Astrocyte of the cerebellum (primary cell): ENCODE measurements at places on chromosomes 16 and 17.

DNA sequence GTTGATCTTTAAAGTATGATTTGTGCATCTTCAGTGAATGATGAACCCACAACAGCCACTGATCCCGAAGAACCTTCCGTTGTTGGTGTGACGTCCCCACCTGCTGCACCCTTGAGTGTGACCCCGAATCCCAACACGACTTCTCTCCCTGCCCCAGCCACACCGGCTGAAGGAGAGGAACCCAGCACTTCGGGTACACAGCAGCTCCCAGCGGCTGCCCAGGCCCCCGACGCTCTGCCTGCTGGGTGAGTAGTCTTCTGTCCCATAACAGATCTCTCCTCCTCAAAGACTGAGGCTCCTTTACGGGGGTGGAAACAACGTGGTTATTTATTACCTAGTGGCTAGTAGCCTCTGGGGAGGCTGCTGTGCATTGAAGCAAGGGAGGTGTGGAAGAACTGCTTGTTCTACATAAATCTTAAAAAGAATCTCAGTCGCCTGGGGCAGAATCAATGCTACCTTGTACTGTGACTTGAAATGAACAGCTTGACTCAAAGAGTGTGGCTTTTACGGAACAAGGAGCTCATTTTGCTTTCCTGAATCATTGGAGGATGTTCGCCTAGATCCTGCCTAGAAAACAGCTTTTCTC, 63.0 kb upstream of the CLEC18A start:
- DNase-seq, result no peak

GRCh38 chr16:84053237-84053636, 10.6 kb upstream of the SLC38A8 start:
- DNase-seq, result no peak

DNA sequence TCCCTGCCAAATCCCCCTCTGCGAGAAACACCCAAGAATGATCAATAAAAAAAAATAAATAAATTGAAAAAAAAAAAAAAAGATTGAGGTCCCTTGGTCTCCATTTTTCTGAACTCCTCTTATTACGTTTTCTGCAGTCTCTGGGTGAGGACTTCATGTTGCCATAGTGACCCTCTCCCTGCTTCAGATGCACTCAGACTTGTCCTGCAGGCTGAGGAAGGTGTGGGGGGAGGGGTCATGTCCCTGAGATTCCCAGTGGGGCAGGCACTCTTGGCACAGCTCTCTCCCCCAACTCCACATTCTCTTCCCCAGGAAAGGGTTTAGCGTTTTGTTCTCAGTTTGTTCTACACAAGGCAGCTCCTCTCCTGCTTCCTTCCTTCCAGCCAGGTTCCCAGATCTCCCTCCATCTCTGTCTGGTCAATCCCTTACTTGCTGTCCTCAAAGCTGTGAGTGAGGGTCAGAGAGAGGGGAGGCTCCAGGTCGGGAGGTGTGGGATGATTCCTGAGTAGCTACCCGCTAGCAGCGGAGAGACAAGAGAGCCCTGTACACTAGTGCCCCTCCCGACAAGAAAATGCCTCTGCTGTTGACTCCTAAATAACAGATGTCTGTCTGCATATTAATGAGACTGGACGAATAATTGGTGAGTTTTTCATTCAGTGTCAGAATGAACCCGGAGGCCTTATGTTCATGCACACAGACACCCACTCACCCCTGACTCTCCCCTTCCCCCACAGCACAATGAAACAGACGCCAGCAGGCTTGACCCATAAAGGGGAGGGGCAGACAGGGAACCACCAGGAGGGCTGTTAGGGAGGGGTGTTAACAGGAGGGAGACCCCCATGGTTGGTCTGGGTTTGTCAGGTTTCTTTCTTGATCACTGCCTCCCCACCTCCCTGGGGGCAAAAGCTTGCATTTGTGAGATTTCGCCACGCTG, 9.2 kb downstream of the RND2 start:
- DNase-seq, result no peak

DNA sequence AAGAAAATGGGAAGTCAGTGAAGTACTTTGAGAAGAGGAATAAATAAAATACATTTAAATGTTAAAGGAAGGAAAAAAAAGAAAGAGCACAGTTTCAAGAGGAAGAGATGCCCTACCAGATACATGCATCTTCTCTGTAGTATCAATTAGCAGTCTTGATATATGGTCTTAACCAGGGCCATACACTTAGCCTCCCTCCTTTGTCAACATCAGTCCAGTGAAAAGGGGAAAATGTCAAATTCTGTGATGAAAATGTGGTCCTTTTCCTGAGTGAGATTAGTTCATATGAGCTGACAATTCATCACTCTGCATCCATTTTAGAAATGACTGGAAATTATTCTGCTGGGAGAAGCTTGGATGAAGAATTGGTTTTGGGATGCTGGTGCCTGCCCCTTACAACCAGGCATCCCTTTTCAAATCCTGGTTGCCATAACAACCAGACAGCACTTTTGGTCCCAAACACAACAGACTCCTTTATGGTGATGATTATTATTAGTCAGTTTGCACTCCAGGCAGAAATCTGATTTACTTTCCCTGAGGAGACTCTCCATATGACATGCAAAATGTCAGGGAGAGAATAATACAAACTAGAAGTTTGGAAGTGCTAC, 933.6 kb upstream of the CDH8 start:
- no peak for DNase-seq

GRCh38 chr17:2521257-2521656, 9.6 kb upstream of the METTL16 start:
- no peak for DNase-seq

DNA sequence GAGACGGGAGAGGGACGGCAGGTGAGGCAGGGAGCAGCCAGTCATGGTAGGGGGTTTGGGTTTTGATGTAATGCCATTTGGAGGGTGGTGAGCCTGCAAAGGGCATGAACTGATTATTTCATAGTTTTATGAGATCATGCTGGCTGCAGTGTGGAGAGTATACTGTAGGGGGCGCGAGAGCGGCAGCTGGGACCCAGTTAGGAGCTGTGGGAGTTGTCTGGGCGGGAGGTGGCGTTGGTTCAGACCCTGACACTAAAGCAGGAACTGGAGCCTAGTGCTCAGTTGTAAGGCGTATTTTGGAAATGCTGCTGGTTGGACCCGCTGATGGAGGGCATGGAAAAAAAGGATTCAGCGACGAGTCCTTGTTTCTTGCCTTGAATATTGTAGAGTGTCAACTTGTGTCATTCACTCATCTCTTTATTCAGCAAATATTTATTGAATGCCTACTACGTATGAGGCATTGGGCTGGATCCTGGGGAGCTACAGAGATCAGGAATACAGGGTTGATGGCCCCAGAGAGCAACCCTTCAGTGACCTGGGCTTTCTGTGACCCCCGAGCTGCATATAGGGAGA, 23.7 kb upstream of the KDM8 start:
- DNase-seq, result peak; percentile 16

DNA sequence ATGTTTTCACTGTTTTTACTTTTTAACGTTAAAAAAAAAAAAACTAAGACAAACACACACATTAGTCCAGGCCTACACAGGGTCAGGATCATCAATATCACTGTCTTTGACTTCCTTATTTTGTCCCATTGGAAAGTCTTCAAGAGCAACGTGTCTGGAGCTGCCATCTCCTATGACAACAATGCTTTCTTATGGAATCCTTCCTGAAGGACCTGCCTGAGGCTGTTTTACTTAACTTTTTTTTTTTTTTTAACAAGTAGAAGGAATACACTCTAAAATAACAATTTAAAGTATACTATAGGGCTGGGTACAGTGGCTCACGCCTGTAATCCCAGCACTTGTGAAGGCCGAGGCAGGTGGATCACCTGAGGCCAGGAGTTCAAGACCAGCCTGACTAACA, 71.8 kb upstream of the BCAR1 start:
- no peak for DNase-seq

- no peak for DNase-seq
Observed at GRCh38 chr16:10296956-10297340, 88.9 kb upstream of the ATF7IP2 start.

DNA sequence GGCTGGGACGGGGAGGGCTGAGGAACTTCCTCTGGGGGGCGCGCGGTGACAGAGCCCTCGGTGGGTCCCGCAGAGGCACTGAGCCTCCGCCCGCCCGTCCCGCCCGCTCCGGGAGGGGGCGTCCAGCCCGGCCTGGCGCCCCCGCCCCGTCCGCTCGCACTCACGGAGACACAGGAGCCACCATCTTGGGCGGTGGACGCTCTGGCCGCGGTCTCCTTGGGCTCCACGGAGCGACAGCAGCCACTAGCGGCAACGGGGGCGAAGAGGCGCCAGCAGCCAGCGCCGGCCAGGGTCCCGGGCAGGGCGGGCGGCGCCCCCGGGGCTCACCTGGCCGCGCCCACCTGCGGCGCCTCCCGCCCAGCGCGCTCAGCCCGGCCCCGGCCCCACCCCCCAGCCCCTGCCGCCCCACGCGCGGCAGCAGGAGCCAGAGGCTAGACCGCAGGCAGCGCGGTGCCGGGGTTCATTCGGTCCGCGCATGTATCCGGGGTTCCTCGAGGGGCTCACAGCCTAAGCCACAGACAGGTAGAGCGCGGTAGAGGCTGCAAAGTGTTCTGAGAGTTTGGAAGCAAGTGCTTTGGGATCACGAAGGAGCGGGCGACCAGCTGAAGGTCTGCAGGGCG, at the start of gene C17orf113:
C17orf113 (minus strand) TSS at position 209 of the 620 bp plus-strand sequence. CDS start 7,225 bp downstream, outside the sequence.
- no peak for DNase-seq

DNA sequence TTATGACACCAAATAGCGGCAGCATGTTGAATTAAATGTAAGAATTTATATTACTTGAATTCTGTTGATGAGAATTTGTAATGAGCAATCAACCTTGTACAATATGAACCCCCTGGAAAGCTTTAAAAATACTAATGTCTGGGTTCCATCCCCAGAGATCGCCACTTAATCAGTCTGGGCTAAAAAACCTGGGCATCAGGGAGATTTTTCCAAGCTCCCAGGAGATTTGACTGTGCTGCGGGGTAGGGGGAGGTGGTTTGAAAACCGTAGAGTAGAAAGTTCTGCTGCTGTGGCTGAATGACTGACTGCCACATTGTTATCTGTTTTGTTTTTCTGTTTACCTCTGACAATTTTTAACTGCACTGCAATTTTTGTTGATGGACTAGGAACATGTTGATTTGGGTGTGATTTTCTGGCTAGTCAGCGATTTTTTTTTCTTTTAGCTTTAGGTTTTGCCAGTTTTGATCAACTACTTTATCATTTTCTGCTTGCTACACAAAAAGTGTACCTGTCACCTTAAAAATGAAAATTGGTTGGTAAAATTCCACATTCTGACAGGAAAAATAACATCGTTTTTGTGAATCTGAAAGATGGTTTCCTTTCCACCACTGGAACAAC, 79.3 kb downstream of the PCTP start:
- no peak for DNase-seq

GRCh38 chr17:15782866-15783265, 50.8 kb downstream of the TBC1D26 start:
- no peak for DNase-seq

GRCh38 chr17:42421507-42422338, 1.3 kb downstream of the CAVIN1 start:
- no peak for DNase-seq

GRCh38 chr17:28888832-28889231, 8.7 kb downstream of the FLOT2 start:
- no peak for DNase-seq

DNA sequence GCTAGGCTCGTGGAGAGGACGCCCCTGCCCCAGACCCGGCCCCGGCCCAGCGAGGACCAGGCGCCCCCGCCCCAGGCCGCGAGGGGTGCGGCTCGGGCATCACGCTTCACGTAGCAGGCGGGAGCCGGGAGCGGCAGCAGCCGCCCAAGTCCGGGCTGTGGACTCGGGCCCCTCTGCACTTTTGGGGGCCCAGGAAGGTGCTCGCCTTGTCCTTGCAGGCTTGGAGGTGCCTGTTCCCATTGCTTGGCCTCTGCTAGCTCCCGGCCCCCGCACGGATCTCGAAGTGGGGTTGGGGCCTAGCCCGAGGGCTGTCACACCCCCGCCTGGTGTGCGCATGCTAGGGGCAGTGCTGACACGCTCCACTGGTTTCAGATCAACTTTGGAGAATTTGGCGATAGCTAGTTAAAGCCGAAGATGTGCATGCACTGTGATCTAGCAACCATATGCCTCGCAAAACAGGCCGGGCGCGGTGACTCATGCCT, 55.7 kb downstream of the WSB1 start:
- no peak for DNase-seq

GRCh38 chr17:43674394-43674793, 12.7 kb upstream of the MEOX1 start:
- DNase-seq, result no peak

GRCh38 chr16:12706628-12707027, 97.1 kb downstream of the CPPED1 start:
- no peak for DNase-seq

DNA sequence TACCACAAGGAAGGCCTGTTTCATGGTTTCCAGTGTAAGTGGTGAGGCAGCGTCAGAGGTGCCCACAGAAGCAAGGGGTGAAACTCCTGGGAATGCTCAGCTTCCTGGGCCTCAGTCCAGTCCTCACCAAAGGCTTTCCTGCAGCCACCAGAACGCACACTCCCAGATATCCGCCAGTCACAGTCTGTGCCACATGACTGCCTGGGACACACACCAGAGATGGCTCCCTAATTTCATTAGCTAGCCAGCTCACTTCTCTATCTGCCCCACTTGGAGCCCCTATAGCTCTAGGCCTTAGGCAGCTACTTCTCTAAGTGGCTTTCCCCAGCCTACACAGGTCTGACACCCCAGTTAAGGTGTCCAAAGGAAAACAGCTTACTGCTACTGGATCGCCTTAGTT, 77.0 kb downstream of the CYTH1 start:
- no peak for DNase-seq

DNA sequence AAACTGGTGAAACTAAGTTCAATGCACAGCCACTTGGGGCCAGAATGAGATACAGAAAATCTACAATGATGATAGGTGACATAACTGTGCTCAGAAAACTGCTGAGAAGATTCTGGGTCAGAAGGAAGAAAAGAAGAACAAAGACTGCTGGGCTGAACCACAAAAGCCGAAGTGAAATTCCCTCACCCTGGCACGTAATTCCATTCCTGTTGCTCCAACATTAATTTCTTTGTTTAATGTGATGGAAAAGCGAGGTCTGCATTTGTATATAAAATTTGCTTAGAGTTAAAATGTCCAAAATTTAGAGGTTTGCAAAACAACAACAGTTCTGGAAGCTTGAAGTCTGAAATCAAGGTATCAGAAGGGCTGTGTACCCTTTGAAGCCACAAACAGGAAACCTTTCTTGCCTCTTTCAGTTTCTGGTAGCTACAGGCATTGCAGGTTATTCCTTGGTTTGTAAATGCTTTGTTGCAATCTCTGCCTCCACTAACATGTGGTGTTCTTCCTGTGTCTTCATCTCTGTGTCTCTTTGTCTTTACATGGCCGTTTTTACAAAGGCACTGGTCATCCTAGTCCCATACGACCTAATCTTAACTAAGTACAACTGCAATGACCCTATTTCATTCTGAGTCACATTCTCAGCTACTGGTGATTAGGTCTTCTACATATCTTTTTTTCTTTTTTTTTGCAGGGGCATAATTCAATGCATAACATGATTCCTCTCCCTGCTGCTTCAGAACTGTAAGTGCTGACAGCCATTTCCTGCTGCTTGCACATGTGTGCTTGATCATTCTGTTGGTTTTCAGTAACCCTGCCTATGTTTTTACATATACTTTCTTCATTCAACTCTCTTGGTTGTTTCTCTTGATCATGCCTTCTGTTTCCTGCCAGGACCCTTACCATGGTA, 603.0 kb upstream of the CDH8 start:
- DNase-seq, result no peak

- DNase-seq, result no peak
Observed at GRCh38 chr16:79083508-79084299, 516.8 kb downstream of the MAF start.

GRCh38 chr17:75124041-75124818, 7.3 kb downstream of the NT5C start:
- DNase-seq, result no peak

- no peak for DNase-seq
Observed at GRCh38 chr16:68526143-68526781, 12.8 kb upstream of the ZFP90 start.
